ENCODE measurements at places on chromosomes 6 and 20.

DNA sequence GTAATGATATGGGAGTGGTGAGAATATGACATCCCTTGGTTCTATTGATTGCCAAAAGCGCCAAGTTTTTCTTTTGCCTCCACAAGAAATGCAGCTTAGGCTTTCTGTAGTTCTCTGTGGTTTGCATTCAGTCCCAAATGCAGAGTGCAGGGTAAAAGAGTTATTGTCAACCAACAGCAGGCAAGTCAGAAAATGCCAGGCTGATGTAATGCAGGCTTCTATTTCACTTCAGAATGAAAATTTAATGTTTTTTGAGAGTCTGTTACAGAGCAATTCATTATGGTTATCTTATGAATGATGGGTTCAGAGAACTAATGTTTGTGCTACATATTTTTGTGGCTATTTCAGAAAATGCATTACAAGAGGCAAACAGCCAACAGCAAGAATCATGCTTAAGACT lies 293.5 kb downstream of the CENPW start:
- DNase-seq, result no peak

GRCh38 chr6:135876058-135876457 lies 24.6 kb downstream of the PDE7B start:
- no peak for DNase-seq

DNA sequence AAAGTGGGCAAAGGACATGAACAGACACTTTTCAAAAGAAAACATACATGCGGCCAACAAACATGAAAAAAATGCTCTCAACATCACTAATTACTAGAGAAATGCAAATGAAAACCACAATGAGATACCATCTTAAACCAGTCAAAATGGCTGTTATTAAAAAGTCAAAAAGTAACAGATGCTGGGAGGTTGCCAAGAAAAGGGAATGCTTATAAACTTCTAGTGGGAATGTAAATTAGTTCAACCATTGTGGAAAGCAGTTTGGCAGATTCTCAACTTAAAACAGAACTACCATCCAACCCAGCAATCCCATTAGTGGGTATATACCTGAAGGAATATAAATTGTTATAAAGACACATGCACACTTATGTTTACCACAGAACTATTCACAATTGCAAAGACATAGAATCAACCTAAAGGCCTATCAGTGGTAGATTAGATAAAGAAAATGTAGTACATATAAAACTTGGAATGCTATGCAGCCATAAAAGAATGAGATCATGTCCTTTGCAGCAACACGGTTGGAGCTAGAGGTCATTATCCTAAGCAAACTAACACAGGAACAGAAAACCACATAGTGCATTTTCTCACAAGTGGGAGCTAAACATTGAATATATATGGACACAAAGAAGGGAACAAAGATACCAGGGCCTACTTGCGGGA lies 16.3 kb downstream of the CENPQ start:
- DNase-seq, result no peak

GRCh38 chr6:41408576-41408975 lies 73.2 kb downstream of the NCR2 start:
- DNase-seq, result no peak

Data from stimulated activated CD4-positive, alpha-beta T cell treated with anti-CD3 and anti-CD28 coated beads, Interleukin-1b, Interleukin-23, amount 100 ng/mL, for 48 hours (primary cell).